ENCODE measurements at places on chromosomes 1 and 21.

GRCh38 chr1:183191833-183192232 is 5.8 kb downstream of the LAMC2 start:
- no peak for DNase-seq

- no peak for DNase-seq
Measured at GRCh38 chr1:14570514-14570913, 28.0 kb upstream of the KAZN start.

- no peak for DNase-seq
Measured at GRCh38 chr21:39620856-39621255, 8.1 kb downstream of the B3GALT5 start.

- DNase-seq, result no peak
Measured at GRCh38 chr1:72547412-72547811, 265.1 kb upstream of the NEGR1 start.

DNA sequence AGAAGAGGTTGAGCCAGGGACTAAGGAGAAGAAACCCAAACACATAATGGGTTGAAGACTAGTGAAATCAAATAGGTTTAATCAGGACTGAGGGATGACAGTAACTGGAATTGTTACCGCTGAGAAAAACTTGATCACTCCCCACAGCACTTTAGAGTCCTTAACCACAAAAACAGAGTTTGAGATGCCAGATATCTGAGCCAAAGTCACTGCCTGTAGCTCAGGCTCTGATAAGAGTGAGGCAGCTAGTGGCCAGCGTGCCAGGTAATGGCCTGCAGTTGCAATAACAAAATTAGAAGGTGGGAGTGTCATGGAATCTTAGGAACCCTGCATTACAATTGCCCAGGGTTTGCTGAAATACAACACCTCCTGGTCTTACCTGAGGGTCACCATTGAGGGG is 48.0 kb downstream of the PRKAB2 start:
- no peak for DNase-seq

- DNase-seq, result no peak
Measured at GRCh38 chr1:232038706-232039677, 412.4 kb downstream of the DISC1 start.

GRCh38 chr1:58936973-58937372 is 153.1 kb upstream of the JUN start:
- no peak for DNase-seq

DNA sequence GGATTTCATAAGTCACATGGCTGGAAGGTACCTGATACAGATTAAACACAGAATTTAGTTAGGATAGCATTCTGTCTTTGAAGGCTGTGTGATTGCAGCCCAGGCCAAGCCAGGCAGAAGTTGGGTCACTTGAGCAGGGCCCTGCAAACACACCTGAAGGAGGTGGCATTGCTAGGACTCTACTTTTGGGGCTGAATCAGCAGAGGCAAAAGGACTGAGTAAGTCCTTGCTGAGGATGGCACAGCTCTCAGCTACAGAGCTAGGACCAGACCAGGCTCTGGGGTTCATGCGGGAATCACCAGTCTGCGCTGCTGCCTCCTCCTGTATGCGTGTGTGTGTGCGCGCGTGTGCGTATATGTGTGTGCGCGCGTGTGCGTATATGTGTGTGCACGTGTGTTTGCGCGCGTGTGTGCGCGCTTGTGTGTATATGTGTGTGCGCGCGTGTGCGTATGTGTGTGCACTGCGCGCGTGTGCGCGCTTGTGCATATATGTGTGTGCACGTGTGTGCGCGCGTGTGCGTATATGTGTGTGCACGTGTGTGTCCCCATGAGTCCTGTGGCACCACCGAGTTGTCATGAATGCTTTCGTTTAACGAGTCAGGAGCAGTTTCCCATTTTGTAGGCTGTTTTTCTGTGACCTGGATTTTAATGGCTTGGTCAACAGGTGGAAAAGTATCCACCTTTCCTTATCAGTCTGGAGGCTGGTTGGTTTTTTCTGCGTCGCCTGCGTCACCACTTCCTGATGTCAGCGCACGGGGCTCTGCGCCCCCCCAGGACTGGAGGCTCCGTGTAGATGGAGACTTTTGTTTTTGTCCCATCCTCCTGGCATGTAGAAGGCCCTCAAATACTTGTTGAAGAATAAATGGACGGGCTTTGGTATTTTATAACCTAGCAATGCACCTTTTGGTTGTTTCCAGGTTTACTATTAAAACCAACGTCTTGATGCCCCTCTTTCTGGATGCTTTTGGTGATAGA is 34.7 kb downstream of the ADARB1 start:
- no peak for DNase-seq

DNA sequence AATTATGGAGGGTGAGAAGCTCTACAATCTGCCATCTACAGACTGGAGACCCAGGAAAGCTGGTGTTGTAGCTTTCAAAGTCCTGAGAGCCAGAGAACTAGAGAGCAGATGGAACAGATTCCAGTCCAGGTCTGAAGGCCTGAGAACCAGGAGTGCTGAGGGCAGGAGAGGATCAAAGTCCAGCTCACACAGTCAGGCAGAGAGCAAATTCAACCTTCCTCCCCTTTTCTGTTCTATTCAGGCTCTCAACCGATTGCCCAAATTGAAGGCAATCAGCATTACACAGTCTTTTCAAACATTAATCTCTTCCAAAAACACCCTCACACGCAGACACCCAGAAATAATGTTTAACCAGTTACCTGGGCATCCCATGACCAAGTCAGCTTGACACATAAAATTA is 2.5 kb upstream of the TMPRSS2 start:
- DNase-seq, result no peak

GRCh38 chr1:15188130-15188524 is 34.6 kb downstream of the TMEM51 start:
- DNase-seq, result no peak

- DNase-seq, result no peak
Measured at GRCh38 chr1:64659478-64660138, 85.3 kb upstream of the RAVER2 start.

DNA sequence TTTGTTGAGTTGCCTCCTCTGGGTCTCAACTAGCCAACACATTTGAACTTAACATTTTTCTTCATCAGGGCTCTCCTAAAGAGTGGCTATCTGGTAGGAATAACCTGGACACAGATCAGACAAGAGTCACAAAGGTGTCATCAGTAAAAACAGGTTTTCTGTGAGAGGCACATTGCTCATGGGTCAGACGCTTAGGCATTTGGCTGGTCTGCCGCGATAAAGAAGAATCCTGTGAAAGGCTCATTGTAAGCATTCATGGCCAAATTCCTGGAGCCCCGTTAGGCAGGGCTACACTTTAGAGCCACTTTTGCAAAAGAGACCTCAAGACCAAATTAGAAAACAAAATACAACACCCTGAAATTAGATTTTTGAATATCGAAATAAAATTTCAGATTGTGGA is 64.2 kb upstream of the PDE4B start:
- DNase-seq, result no peak

DNA sequence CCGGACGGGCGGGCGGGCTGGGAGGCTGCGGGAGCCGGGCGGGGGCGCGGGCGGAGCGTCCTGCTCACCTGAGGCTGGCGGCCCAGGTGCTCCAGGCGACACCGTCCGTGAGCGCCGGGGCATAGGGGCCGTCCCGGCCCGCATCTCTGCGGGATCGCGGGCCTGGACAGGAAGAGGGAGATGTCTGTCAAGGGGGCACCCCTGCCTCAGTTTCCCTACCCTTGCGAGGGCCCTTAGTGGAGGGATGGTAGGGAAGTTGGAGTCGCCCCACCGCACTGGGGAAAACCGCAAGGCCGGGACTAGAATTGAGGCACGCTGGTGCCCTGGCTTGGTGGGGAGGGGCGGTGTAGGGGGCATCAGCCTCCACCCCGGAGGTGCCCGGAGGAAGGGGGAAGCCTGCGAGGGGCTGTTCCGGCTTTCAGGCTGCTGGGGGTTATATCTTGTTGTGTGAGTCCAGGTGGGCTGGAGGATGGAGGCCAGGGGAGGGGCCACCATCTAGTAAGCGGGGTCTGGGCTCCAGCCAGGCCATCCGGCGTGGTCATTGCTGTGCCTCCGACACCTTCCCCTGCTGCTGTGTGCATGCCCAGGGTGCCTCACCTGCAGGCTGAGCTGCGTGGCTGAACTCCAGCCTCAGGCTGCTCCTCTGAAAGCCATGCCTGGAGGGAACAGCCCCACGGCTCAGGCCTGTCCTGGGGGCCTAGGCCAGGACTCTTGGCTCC is 580 bp downstream of the VWA1 start:
- no peak for DNase-seq

DNA sequence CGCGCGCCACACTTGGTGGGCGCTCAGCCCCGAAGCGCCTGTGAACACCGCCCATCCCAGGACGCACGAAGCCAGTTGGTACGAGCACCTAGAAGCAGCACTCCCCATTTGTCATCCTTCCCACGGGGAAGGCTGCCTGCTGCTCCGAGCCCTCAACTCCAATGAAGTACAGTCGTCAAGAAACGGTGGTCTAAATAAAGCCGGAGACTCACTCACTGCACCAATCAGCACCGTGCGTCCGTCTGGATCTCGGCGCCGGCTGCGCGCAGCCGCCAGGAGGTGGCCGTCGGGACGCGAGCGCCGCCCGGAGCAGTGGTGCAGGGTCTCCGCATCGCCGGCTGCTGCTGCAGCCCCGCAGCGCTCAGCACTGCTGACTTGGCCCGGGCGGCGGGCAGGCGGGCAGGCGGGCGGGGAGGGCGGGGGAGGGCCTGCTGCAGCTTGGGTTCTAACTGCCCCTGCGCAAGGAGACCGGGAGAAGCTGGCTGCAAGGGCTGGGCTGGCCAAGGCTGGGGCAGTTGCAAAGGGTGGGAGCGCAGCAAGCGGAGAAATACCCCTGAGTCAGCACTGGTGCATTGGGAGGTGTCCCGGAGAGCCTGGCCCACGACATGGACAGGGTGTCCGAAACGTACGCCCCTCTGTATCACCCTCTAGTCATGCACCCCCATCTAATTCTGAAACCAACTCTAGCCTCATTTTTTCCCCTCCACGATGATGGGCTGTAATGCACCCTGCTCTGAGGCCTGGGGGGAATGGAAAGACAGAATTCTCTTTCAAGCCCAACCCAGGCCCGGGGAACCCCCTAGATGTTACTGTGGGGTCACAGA is 35.8 kb upstream of the H6PD start:
- no peak for DNase-seq

GRCh38 chr1:215543191-215543606 is 23.9 kb upstream of the KCTD3 start:
- no peak for DNase-seq

- DNase-seq, result no peak
Measured at GRCh38 chr1:40281853-40282252, 23.8 kb downstream of the ZMPSTE24 start.

GRCh38 chr1:111802984-111803383 is 47.3 kb downstream of the DDX20 start:
- DNase-seq, result no peak

GRCh38 chr1:166692346-166692745 is 146.9 kb upstream of the POGK start:
- DNase-seq, result no peak

GRCh38 chr1:11878891-11879190 is 20.1 kb upstream of the NPPB start:
- DNase-seq, result no peak

Data from activated CD4-positive, alpha-beta T cell treated with anti-CD3 and anti-CD28 coated beads for 1 hour (primary cell).